Cortex of kidney (tissue), 1 donor: ENCODE measurements at places on chromosomes 7 and 10.

GRCh38 chr10:109418795-109419194, 504.5 kb downstream of the XPNPEP1 start:
- no peak for DNase-seq

DNA sequence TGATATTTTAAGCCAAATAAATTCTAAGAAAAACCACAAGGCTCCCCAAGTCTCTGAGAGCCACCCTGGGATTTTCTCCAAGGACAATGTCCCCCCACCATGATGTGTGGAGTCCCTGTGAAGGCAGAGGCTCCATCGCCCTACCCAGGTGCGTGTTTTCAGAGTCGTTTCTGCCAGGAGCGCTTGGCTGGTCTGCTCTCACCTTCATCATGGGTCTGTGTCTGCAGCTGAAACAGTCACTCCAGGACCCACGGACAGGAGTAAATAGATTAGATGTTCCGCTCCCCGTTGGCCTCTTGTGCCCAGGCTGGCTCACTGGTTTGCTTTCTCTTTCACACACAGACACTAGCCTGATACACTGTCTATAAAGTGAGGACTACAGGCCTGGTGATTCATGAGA, 217.5 kb downstream of the SFMBT2 start:
- DNase-seq = no peak

- no peak for DNase-seq
Measured at GRCh38 chr7:142870566-142871259, 14.8 kb downstream of the TRPV6 start.

DNA sequence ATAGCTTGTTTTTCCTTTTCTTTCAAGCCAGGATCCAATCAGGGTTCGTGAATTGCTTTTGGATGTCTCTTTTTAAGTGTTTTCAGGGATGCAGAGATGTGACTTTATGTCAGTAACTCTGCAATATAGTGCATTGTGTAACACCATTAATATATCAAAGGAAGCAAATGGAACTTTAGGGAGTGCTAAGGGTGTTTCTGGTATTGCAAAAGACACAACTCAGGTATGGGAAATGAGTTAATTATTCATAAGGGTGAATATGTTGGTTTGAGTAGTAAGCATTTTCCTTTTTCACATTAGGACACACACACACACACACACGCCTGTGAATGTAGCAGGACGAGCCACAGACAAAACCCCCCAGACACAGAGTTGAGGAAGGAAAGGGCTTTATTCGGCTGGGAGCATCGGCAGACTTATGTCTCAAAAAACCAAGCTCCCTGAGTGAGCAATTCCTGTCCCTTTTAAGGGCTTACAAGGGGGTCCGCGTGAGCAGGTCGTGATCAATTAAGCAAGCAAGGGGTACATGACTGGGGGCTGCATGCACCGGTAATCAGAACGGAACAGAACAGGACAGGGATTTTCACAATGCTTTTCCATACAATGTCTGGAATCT, 31.8 kb upstream of the GSDME start:
- no peak for DNase-seq

DNA sequence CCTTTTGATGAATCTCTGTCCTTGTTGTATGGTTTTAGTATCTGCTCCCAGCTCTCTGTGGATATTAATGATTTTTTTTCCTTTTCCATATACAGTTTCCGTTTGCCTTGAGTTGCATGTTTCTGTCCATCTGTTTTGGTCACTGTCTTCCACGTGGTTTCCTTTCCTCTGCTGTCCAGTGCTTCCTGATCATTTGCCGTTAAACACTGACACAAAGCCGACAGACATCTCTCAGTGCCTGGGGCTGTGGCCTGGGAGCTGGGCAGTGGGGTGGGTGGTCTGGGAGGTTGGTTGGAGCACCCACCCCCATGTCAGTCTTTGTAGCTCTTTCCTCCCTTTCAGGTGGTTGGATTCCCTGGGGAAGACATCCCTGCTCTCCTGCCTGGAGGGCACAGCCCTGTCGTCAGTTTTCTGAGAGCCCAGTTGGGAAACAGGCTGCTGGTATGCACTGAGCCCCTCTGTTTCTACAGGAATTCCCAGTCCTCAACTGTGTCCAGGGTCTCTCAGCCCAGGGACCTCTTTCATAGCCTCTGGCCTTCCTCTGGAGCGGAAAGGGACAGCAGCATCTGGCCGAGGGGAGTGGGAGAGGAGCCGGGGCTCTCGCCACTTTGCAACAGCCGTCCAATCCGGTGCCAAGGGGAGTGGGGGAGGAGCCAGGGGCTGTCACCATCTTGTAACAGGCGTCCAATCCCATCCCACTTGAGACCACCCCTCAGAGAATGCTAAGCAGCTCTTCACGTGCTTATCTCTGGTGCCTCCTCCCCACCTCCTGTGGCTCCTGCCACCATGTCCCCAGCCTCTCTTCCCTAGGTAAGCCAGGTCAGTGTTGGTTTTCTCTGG, 26.7 kb upstream of the MKI67 start:
- no peak for DNase-seq

- no peak for DNase-seq
Measured at GRCh38 chr10:50293513-50294313, 42.4 kb upstream of the ASAH2 start.

DNA sequence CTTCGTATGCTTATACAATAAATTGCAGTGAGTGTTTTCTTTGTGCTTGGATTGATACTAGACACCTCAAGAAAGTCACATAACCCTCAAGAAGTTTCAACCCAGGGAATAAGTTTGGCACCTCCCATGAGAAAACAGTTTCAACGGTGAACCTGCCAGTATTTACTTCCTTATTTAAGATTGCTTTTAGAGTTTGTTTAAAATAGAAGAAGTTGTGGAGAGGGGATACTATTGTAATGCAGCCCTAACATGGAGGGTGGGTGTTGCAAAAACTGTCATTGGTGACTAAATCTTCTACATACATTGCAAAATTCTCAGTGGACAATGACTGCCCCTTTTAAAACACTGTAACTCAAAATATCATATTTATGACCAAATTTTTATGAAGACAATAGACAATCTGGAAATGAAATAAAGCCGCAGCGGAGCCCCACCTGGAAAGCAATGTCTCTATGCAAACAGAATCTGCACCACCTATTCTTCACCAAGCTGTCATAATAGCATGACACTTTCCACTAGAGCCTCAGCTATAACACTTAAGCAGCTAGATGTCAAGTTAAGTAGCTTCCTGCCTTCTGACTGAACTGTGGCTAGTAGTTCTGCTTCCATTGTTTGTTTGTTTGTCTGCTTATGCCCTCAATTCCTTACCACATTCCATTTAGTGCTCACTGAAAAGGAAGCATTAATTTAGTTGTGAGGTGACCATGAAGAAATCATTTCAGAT, 98.2 kb downstream of the MDFIC start:
- no peak for DNase-seq

- DNase-seq = no peak
Measured at GRCh38 chr10:100987685-100988049, 324 bp downstream of the TWNK start.

GRCh38 chr10:36479073-36479472, 646.3 kb upstream of the ANKRD30A start:
- DNase-seq = no peak

- no peak for DNase-seq
Measured at GRCh38 chr10:119754085-119754484, 28.2 kb downstream of the INPP5F start.

DNA sequence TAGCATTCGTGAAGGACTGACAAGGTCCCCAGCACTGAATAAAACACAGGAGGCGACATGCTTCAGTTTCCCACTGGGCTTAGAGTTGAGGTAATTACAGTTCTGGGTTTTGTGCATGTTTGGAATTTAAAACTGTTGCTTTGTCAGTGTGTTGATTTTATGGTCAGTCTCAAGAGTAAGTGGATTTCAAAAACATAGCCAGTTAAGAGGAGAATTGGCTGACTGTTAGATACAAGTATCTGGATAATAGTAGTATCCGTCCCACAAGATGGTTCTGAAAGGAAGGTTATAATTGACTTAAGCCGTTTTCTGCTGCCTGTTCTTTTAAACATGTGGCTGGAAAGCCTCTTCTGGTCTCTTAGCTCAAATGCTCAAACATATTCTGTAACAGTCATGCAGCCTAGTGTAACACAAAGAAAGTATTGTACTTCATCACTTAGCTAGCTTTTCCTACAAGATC, 170.9 kb downstream of the POLR1F start:
- DNase-seq = no peak

DNA sequence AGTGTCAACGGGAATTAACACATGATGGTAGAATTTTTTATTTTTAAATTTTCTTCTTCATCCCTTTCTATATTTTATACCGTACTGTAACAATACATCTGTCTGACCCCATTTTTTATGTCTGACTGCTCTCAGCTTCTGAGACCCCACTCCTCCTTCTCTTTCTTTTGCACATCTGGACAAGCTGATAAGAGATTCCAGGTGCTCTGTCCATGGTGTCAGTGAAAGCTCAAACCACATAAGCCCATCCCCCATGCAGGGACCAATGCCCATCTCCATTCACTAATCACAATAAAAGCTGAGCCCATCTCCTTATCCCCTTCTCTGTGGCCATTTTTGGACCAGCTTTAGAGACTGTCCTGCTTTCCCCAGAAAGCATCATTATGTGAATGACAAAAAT, 8.7 kb downstream of the GSDME start:
- no peak for DNase-seq

GRCh38 chr10:116752563-116752962, 10.2 kb upstream of the HSPA12A start:
- DNase-seq = no peak

DNA sequence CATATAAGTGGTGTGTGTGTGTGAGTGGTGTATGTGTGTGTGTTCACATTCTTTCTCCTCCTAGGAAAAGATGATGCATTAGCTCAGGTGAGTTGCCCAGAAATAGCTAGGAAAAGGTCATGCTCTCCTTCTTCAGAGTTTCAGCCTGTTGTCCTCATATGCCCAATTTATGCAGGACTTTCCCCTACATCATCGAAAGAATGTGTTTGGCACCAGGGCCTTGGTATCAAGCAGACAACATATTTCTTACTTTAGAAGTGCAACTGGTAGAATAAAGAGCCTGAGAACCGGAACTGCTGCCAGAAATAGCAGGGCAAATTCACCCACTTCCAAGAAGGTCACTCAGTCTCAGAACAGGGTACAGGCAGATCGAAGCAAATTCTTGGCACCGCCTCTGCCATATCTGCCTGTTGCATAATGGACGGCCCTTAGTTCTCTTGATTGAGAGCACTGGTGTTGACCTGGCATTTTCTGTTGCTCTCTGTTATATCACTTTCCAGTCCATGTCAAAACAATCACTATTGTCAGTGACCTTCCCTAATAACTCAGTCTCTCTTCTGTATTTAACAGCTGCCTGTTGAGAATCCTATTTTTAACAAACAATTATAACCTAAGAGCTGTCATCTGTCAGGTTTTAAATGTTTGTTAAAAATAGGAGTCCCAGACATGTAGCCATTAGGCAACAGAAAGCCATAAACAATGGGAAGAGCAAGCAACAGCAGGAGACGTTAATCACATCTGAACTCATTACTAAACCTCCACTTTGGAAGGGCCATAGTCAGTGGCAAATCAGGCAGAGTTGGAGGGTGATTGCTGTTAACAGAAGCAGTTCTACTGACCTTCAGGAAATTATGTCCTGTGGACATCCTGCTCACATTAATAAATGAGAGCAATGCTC, 20.7 kb downstream of the ADRB1 start:
- no peak for DNase-seq

DNA sequence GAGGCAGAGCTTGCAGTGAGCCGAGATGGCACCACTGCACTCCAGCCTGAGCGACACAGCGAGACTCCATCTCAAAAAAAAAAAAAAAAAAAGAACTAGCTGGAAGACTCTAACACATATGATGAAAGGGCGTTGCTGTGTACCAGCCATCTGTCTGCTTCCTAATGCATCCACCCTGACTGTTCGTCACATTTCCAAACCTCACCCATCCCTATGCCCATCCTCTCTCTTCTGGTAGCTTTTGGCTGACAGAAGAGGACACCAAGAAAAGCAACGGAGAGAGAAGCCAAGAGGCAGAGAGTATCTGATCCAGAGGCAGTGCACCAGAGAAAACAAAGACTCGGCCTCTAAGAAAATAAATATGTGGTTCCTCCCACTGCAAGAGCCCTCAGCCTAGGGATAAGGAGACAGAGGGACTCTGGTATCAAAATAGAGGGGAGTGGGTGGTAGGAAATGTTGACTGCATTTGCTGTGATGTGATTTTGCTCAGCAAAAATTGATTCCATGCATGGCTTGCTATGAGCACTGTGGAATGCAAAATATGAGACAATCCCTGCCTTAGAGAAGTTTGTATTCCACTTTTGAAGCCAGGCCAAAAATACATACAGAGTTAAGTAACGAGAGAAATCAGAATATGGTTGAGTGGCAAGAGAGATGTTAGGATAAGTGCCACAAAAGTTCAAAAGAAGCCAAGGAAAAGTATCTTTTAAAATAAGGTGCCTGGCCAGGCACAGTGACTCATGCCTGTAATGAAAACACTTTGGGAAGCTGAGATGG, 100.8 kb upstream of the STK17A start:
- DNase-seq = no peak

DNA sequence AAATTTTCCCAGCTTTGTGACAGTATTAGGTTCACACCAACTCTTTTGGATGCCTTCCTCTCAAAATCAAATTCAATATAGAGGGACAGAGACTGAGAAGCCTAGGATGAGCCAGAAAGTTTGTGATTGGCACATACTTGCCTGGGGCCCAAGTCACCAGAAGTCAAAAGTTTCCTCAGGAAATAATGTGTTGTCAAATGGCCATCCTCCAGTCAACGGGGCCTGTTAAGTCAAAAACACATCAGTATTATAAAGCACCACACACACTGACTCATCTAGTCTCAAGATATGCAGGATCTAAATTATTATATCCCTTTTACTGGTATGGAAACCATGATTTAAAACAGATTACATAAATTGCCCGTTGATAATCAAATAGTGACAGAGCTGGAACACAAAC, 158.1 kb downstream of the AHR start:
- DNase-seq = no peak

DNA sequence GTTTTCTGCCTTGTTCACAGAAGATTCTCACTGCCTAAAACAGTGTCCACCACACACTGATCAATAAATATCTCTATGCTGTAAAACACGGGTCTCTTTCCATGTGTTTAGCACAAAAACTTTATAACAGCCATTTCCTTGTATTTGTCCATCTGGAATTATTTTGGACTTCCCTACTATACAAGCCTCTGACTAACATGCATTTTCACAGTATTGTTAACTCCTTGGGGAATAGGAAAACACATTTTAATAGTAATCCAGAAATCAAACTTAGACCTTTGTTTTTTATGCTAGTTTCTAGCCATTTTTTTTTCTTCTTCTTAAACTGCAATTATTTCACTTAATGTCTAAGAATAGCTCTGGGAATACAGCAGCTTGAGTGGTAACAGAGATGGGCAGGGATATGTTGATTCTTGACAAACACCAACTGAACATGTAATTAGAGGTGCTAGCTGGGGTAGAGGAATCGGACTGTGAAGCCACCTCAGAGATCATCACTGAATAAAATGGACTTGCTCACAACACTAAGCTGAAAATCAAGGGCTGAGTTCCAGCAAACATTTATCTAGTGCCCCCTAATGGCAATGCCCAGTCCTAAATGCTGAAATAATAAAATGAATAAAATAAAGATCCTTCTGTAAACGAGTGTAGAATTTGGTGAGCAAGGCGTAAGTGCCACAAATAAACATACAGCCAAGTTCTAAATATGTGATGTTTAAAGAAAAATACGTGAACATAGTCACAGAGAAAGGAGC, 593.1 kb downstream of the SORCS1 start:
- no peak for DNase-seq

GRCh38 chr10:61821693-61822092, 79.8 kb upstream of the ARID5B start:
- DNase-seq = no peak
